ENCODE measurements at places on chromosomes 7 and 10.

DNA sequence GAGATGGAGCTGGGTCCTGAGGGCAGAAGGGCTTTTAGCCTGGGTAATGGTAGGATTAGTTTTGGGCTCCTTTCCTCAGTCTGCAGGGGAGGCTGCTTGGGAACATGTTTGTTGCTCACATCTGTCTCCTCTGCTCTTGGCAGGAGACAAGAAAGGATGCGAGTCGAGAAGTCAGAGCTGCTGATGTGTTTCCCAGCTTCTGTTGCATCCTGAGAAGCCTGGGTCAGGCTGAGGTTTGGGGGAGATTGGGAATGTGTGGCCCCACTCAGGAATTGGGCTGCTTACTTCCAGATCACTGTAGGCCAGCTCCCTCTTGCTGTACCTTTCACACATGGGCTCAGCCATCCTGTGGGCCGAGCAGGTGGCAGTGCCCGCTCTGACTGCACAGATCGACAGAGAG is 79.2 kb downstream of the CCNY start:
- no peak for DNase-seq
- no peak overlapping the region for H3K27ac ChIP-seq
- H3K4me3 ChIP-seq: no peak overlapping the region

- H3K4me1 ChIP-seq: no peaks in the 10 kb centered on the region
- H3K4me3 ChIP-seq: no peak overlapping the region
- H3K36me3 ChIP-seq: no peaks in the 10 kb centered on the region
- DNase-seq: no peak
- no peaks in the 10 kb centered on the region for H3K27me3 ChIP-seq
Measured at GRCh38 chr10:20228729-20229128, 412.5 kb downstream of the PLXDC2 start.

GRCh38 chr7:69620063-69620462 is 21.8 kb downstream of the AUTS2 start:
- no peak overlapping the region for H3K4me3 ChIP-seq
- no peak overlapping the region for H3K27ac ChIP-seq
- H3K36me3 ChIP-seq: no peaks in the 10 kb centered on the region
- no peak for DNase-seq
- no peaks in the 10 kb centered on the region for H3K27me3 ChIP-seq
- no peaks in the 10 kb centered on the region for H3K4me1 ChIP-seq

DNA sequence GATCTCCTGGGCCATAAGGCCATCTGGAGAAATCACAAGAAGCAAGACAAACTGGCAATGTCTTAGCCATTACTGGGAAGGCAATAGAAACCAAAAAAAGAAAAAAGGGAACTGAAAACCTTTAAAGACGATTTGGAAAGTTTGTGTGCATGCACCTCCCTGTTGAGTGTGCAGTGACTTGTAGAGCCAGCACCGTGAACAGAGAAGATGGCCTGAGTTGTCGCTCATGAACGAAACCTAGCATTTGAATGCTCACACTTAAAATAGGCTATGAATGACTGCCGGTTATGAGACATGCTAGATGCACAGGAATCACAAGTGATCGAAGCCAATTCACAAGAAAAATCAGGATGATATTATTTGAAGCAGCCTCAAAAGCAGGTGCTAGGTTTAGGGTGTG is 151.3 kb upstream of the ADO start:
- H3K36me3 ChIP-seq: no peaks in the 10 kb centered on the region
- no peaks in the 10 kb centered on the region for H3K4me1 ChIP-seq
- no peaks in the 10 kb centered on the region for H3K27me3 ChIP-seq

- H3K36me3 ChIP-seq: no peaks in the 10 kb centered on the region
- peak overlapping the region; percentile 61 for H3K27ac ChIP-seq
- DNase-seq: no peak
- peaks cover 30% of the 10 kb centered on the region for H3K4me1 ChIP-seq
- no peaks in the 10 kb centered on the region for H3K27me3 ChIP-seq
Measured at GRCh38 chr7:34341326-34341725, 316.7 kb upstream of the NPSR1 start.

Data from keratinocyte (primary cell).